ENCODE measurements at places on chromosomes 2 and 18.

- DNase-seq = no peak
These were observed 79.2 kb downstream of the LAMA1 start for GRCh38 chr18:7038330-7038851.

DNA sequence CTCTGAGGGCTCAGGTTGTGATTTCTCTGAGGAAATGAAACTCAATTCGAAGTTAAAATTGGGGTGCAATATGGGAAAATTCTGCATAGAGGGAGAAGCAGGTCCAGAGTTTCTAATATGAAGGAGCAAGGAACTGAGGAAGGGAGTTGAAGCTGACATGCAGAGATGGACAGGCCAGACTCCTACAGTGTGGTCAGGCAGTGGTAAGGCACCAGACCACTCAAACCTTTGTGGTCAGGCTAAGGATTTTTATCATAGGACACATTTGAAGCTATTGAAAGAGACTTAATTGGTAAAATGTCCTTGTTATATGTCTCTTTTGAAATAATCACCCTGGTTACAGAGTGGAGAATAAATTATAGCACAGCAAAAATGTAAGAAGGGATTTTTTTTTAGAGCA, 1074.8 kb upstream of the CDH2 start:
- DNase-seq = no peak

DNA sequence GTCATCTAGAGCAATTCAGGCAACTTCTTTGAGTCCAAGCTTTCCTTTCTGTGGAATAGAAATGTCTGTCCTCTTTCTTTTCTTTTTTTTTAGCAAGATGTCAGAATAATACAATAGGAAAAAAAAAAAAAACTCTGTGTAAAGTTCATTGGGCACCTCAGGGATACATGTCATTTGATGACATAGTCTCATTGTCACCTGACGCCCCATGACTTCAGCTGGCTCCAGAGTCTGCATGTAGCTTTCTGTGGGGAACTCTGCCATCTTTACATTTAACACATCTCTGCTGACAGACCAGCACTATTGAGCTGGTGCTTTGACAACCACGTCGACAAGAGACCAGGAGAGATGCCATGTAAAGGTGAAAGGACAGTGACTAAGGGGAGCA, 172.5 kb upstream of the KLF7 start:
- no peak for DNase-seq

DNA sequence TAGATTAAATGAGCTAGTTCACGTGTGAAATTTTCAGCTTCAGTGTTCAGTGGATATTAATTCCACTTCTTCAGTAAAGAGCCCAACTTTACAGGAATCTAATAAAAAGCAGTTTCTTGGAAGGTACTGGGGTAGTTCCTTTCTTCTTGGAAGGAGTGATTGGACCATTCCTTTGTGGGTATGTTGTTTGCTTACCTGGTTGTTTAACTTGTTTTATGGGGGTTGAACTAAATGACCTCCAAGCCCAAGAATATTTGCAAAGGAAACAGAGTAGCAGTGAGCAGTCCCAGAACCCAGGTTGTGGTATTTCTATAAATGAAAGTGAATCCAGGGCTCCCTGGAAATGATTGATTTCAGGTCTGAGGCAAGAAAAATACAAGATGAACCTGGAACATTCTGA, 31.4 kb downstream of the KCNJ13 start:
- DNase-seq = no peak

- no peak for DNase-seq
These were observed at the start of gene CD8A for GRCh38 chr2:86790676-86791572. CD8A (minus strand) TSS chr2:86790913; CDS start chr2:86790825, 88 bp downstream.

DNA sequence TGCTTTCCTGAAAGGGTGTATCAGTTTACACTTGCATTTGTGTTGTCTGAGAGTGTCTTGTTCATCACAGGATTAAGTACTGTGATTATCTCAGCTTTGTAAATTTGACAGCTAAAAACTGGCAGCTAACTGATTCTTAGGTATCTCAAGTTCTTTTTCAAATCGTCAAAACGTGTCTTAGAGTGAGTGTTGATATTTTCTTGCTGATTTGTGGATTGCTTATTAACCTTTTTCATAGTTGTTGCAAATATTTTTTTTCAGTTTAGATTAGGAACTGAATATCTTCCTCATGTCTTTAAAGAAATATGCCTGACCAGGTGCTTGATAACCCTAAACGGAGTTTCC, 41.9 kb downstream of the LRRFIP1 start:
- no peak for DNase-seq

DNA sequence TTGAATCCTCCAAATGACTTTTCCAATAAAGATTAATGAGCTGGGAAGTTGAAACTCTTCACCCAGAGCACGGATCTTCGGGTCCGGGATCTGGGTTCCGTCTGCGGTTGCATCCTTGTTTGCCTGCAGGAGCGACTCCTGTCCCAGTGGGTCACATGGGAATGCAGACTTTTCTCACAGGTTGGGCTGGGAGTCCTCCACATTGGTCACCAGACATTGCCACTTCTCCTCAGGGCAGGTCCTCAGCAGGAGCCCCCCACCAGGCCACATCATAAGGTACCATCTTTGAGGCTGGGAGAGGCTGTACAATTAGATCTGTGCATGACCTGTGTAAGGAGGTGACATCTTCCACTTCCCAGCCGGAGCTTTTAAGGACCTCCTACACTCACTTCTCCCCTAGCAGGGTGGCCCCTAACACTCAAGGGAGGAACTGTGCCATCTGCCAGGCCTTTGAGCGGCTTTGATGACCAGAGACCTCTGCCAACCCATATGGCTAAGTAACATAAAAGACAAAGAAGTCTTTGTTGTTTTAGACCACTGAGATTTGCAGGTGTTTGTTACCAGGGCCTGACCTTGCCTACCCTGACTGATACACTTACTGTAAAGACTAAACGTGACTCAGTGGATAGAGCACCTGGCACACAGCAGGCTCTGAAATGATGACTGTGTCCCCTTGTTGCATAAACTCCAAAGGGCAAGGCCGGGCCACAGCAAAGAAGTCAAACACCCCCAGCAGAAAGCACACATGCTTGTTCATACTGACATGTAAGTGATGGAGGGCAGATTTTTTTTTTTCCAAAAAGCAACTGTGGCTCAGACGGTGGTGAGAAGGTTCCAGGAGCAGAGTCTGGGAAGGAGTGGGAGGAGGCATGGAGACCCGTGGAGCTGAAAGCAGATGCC, 7.9 kb upstream of the TEX51 start:
- DNase-seq = no peak

- no peak for DNase-seq
These were observed 221.5 kb upstream of the LYPD1 start for GRCh38 chr2:132891498-132891897.

GRCh38 chr2:198478361-198478760, 674.0 kb downstream of the PLCL1 start:
- no peak for DNase-seq

DNA sequence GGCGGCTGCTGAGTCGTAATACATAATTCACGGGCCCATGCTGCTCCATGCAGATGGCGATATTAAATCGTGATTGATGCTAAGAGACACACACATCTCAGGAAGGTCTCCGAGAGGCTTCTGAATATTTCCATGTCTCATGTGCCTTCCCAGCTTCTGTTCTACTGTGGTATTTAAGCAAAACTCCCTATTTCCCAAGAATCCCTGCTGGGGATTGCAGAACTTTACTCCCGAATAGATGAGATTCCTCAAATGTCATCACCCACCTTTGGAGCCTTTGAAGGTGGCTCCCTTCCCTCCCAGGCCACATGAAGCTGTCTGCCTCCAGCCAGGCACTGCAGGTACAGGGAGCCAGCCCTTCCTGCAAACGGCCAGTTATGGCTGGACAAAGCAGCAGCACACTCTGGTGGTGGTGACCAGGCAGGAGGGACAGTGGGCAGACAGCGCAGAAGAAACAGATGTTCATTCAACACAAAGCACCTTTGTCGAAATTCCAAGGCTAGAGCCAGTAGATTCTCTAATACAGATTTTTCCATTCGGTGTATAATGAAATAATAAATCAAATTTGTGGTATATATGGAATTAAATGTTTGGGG, 14.1 kb downstream of the NRP2 start:
- no peak for DNase-seq

DNA sequence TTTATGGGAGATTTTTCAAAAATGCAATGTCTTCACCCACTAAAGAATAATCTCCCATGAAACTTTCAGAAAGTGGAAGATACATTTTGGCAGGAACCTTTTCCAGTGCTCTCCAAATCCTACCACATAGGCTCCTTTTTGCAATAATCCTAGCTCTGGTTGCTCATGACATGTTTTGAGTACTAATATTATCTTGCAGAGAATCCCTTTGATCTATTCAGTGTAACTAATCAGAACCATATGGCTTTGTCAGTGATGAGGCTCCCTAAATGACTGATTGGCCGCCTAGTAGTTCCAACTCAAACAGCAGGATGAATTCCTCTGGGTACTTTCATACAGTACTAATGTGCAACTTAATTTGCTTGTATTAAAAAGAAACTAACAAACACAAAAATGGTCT, 544.0 kb upstream of the FAM98A start:
- no peak for DNase-seq

GRCh38 chr2:120037995-120038541, 25.2 kb downstream of the EPB41L5 start:
- no peak for DNase-seq

DNA sequence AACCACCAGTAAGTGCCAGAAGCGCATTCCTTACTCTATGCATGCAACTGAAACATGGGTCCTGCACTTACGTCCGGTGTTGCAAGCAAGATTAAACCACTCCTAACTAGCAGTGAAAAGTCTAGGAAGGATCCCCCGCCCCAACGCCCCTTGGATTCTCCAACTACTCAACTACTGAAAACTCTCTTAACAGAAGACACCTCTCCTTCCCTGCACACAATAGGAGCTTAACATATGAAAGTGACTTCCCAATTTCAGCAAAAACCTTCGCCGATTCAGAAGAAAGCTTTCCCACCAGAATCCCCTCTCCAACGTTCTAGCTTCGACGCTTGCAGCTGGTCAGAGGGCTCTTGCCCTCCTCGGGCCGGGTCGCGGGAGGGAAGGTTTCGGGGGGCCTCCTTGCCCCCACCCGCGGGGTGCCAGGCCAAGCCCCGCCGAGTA, 578 bp downstream of the IWS1 start:
- no peak for DNase-seq

- DNase-seq = no peak
These were observed 14.4 kb upstream of the BBS5 start for GRCh38 chr2:169464882-169465281.

GRCh38 chr2:140455315-140455714, 1675.1 kb upstream of the NXPH2 start:
- no peak for DNase-seq

- DNase-seq = no peak
These were observed 325.9 kb upstream of the LINC00305 start for GRCh38 chr18:64474773-64475172.

GRCh38 chr2:86491088-86491487, 49.9 kb downstream of the KDM3A start:
- DNase-seq = no peak

DNA sequence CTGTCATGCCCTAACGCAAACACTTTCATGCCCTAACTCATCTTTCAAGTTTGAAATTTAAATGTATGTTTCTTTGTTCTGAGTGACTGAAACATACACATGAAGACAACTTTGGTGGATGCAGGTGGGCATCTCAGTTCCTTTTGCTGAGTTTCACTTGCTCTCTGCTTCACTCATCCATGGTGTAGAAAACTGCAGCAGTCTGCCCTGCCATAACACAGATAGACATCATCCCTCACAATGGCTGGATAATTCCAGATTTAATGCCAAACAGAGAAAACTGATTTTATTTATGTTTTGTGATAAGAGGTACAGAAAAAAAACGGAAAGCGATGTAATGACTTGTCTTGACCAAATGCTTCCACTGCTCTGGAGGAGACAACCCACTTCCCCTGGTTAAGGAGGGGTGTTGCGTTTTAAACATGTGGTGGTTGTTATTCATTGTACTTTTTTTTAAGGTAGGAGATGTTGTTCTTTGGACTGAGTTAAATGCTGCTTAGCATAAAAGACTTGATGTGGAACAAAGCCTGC, 70.4 kb downstream of the RHBDD1 start:
- no peak for DNase-seq

DNA sequence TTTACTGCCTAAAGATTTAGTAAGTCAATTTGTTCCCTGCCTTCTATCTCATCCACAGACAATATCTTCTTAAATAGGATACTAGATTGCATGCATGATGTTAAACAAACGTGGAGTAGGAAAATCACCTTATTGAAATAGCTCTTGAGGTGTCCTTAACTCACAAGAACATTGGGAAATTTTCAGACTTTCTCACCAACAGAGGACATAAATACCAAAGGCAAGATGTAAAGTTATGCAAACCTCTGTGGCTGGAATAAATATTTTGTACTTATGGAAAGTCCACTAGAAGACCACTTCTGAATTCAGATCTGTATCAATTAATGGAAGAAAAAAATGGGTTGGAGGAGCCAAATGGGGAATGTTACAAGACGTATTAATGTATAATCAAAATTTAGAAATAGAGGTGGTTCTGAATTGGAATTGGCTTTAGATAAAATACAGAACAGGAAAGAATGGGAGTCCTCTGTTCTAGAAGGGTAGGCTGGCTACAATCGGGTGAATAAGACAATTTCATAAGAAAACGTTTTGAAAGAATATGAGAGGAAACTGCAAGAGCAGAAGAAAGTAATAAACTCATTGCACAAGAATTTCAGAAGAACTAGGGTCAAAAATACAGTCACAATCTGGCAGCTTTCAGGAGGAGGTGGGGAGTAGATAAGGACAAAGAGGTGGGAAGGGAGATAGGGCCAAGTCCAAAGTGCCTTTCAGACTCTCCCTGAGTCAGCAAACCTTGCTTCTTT, 69.3 kb upstream of the FN1 start:
- no peak for DNase-seq

GRCh38 chr2:160224060-160224459, 24.0 kb upstream of the ITGB6 start:
- DNase-seq = no peak

- DNase-seq = no peak
These were observed 217.0 kb downstream of the MBD5 start for GRCh38 chr2:148237911-148238310.

DNA sequence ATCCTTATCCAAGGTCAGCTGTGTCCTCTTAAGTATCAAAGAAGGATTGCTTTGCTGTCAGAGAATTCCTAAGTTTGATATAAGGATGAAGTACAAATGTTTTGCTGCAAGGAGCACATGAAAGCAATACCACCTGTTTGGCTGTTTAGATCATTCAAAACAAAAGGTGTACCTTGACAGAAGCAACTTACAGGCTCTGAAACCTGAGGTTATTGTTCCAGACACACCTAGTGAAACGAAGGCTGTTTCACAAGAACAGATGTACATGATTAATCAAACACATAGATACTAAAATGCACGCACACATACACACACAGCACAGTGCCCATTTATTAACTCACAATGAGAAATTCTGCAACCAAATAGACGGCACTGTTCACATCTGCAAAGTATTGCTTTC, 166.2 kb downstream of the RBM43 start:
- no peak for DNase-seq

DNA sequence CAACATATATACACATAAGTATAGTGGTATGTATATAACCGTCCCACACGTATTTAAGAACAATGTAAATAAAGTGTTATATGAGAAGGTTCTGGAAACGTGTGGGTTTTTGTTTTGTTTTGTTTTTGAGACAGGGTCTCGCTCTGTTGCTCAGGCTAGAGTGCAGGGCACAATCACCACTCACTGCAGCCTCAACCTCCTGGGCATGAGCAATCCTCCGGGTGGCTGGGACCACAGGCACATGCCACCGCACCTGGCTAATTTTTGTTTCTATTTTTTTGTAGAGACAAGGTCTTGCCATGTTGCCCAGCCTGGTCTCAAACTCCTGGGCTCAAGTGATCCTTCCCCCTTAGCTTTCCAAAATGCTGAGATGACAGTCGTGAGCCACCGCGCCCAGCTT, 6.2 kb downstream of the ADAM17 start:
- no peak for DNase-seq
